Bronchial smooth muscle cell (primary cell): ENCODE measurements at places on chromosomes 2 and 18. TPM values are rescaled to one million over a fixed set of nuclear protein-coding genes. Genes with fewer than 3 reads are reported as not detected.

Gene ICOS
- not detected in 2 replicates for total RNA-seq

Gene FN1
- 2,780 and 3,784 TPM in 2 replicates for total RNA-seq

Gene RIT2
- not detected in 2 replicates for total RNA-seq

Gene RAPGEF4
- total RNA-seq, result 0.79 and 1.9 TPM in 2 replicates

Gene ARL5A
- total RNA-seq, result 27.7 and 33.9 TPM in 2 replicates

Gene FHOD3
- 4.3 and 12.9 TPM in 2 replicates for total RNA-seq

Gene COL4A3
- total RNA-seq, result under 0.01 and 0.43 TPM in 2 replicates

Gene CTLA4
- not detected in 2 replicates for total RNA-seq

Gene APOB
- total RNA-seq, result under 0.01 TPM in 1 of 2 replicates, not detected in the other

Gene TCF23
- not detected in 2 replicates for total RNA-seq

Gene VWC2L
- total RNA-seq, result under 0.01 TPM in 1 of 2 replicates, not detected in the other

Gene WNT10A
- not detected in 2 replicates for total RNA-seq
